ENCODE measurements at places on chromosomes 2 and 18. TPM values are rescaled to one million over a fixed set of nuclear protein-coding genes. Genes with fewer than 3 reads are reported as not detected.

The SLC23A3 gene
- total RNA-seq, result 0.28 TPM

The NOSTRIN gene
- 0.42 TPM for total RNA-seq

The TRAK2 gene
- 6.8 TPM for total RNA-seq

The EFEMP1 gene
- total RNA-seq, result 233 TPM

The UGT1A4 gene
- 0.33 TPM for total RNA-seq

The NDUFV2 gene
- 127 TPM for total RNA-seq

The CRACDL gene
- total RNA-seq, result 3.6 TPM
